ENCODE measurements at places on chromosomes 11 and 22. TPM values are rescaled to one million over a fixed set of nuclear protein-coding genes. Genes with fewer than 3 reads are reported as not detected.

DNA sequence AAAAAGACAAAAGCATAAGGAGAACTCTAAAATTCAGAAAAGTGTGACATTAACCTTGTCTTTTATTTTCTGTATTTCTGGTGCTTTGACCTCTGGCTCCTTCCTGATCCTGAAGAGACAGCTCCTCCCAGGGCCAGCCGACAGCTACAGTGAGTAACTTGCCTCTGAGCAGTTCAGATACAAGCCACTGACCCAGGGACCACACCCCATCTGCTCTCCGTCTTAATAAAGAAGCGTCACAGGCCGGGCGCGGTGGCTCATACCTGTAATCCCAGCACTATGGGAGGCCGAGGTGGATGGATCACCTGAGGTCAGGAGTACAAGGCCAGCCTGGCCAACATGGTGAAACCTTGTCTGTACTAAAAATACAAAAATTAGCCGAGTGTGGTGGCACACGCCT is 6.5 kb downstream of the MLC1 start:
- DNase-seq: no peak

DNA sequence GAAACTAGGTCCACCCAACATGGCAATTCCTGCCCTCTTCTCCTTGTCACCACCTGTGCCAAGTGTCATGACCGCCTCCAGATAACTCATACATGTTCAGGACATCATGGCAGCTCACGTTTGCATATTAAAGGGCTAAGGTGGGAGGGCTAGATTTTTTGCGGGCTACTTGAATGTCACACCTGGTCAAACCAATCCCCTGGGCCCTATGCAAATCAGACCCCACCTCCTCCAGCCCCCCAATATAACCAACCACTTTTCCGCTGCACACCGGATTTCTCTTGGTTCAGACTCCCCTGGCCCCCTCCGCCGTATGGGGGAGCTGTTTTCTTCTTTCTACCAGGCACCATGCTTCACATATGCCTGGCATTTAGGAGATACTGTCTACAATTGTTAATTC is 12.6 kb downstream of the UPB1 start:
- DNase-seq: no peak

GRCh38 chr22:17269607-17270261 is 50.5 kb upstream of the ADA2 start:
- DNase-seq: peak; percentile 84

GRCh38 chr11:64251016-64251752 is at the start of gene PLCB3:
TSS of gene PLCB3 (plus strand) at chr11:64251530. CDS start at chr11:64251650, 120 bp downstream.
- peak; percentile 76 for DNase-seq

DNA sequence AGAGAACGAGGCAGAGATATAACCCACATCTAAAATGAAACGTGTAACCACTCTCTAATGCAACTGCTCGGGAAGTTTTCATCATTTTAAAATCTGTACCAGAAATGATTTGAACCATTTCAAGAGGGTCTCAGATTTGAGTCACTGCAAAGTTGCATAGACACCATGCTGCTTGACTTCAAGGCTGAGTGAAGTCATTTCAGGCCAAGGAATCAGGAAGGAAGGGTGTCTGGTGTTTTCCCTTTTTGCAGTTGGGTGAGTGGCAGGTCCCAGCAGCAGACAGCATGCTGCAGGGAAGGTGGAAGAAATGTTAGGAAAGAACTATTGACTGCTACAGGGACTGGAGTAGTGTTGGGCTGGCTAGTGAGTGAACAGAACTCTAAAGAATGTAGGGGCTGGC is 16.5 kb downstream of the TANGO2 start:
- DNase-seq: no peak

GRCh38 chr11:120756931-120757330 is 245.4 kb downstream of the GRIK4 start:
- no peak for DNase-seq

DNA sequence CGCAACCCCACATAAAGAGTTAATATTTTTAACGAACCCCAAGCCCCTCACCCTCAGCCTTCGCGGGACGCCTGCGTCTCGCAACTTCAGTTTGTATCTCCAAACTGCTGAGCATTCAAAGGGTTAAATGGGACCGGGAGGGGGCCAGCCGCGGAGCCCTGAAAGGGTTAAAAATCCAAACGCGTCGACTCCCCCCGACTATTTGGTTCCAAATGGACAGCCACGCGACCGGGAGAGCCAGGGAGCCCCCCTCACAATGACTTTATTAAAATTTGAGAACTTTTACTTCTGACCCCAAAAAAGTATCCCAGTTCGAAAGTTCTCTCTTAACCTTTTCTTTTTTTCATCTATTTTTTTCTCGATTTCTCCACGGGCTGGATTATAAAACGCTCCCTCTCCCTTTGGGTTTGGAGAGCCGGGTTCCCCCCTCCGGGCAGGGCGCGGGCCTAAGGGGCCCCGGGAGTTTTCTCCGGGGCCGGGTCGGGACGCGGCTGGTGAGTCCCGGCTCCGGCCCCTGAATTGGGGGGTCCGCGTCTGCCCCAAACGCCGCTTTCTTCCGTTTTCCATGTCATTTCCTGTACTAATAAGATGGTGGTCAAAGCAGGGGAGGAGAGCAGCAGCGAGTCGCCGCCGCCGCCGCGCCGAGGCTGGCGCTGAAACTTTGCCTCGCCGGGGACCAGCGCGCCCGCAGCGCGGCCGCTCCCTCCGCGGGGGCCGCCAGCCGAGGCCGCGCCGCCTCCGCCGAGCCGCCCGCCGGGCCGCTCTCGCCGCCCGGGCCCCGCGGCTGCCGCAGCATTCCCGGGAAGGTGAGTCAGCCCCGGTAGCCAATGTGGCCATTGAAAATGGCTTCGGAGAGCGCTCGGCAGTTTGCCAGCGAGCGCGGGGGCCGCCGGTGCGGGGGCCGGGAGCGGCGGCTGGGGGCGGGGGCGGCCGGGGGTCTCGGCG is at the start of gene PRDM11:
Gene PRDM11, plus strand, starts transcription at position 568 of the 945 bp plus-strand sequence. CDS start 35,128 bp downstream, outside the sequence.
- peak; percentile 54 for DNase-seq

DNA sequence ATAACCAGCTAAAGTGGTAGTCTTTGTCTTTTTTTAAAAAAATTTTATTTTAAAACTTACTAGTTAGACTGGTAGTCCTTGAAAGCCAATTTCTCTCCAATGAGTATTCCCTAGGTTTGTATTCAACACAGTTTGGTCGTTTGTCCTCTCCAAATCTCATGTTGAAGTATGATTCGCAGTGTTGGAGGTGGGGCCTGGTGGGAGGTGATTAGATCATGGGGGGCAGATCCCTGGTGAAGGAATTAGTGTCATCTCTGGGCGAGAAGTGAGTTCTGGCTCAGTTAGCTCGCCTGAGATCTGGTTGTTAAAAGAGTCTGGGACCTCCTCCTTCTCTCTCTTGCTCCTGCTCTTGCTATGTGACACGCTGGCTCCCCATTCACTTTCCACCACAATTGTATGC is 18.0 kb downstream of the FLI1 start:
- DNase-seq: peak; percentile 12

The UPB1 gene
- 126 TPM for total RNA-seq

The CD3G gene
- 0.68 TPM for total RNA-seq

The KIAA1671 gene
- 41.7 TPM for total RNA-seq

The SCGB1A1 gene
- total RNA-seq: not detected

The RCOR2 gene
- not detected for total RNA-seq

The APOL3 gene
- total RNA-seq: 33.1 TPM

Measured in right lobe of liver (tissue), 6 donors.